Activated CD8-positive, alpha-beta memory T cell treated with anti-CD3 and anti-CD28 coated beads for 1 hour (primary cell): ENCODE measurements at places on chromosomes 3 and 15.

DNA sequence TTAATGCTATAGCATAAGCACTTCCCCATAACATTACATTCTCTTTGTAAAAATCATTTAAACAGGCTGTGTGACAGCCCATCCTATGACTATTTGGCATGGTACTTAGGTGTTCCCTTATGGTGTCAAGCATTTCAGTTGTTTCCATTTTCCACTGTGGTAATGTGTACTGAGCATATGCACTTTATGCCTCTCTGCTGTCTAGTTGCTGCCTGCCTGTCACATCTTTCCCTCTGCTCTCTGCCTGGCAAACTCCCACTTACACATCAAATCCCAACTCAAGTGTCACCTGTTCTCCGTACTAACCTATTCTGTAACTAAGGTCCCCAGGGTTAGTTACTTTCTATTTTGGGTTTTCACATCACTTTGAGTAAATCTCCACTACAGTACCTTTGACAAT lies 84.4 kb upstream of the STRIT1 start:
- DNase-seq: no peak

GRCh38 chr3:69591164-69591736 lies 148.0 kb upstream of the MITF start:
- no peak for DNase-seq

DNA sequence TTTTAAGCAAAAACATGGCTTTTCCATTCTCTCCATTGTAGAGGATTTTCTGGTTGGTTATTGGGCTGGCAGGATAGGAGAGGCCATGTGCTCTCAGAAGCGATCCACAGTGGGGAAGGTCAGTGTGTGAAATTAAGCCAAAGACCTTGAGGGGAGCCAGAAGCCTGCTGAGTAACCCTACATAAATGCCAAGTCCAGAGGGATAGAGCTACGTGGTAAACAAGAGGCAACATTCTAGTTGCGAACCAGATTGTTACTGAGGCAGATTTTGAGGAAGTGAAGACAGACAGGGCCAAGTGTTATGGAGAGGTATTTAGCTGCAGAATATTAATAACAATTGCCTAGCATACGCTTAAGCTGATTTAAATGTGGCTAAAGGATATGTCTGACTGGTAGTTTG lies 592.8 kb upstream of the GBE1 start:
- no peak for DNase-seq

DNA sequence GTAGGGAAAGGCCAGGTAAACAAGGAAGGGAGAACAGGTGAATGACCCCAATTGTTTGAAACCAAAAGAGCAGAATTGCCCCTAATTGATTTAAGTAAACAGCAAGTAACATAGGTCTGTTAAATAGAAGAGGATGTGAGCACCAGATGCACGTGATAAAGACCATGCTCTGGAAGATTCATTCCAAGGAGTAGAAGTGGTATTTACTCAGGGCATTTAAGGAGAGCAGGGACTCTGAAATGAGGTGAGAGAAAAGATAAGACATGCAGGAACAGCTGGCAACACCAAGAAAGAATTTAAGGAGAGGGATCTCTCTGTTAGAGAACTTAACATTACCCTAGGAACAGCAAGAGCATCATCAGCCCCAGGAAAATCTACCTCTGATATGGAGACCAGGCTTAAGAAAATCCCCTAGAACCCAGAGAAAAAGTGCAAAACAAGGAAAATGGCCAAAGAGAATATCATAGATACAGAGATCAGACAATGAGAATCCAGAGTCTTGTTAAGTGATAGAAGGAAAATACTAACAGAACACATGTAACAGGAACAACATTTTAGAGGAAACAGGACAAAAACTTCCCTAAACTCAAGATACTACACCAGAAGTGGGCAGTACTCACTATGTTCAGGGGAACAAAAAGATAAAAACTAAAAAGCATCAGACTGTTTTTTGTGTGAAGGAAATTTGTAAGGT lies 6.4 kb downstream of the NUDT16 start:
- no peak for DNase-seq

DNA sequence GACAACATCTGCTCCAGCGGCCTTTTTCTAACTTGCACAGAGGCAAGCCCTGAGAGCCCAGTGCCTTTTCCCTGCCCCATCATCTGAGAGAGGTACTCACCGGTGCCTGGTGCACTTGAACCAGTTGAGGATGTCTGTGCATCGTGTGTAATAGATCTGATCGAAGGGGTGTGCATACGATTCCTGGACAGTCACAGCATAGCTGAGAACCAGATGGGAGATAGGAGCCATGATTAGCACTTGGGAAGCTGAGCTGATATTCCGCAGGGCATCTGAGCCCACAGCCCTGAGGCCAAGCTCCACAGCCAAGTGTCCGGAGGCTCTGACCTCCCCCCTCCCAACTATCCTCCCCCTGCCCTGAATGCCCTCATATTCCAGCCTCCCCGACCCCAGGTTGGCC lies 129.8 kb downstream of the MEGF11 start:
- no peak for DNase-seq

- no peak for DNase-seq
Measured at GRCh38 chr3:32856355-32856889, 38.6 kb downstream of the TRIM71 start.

DNA sequence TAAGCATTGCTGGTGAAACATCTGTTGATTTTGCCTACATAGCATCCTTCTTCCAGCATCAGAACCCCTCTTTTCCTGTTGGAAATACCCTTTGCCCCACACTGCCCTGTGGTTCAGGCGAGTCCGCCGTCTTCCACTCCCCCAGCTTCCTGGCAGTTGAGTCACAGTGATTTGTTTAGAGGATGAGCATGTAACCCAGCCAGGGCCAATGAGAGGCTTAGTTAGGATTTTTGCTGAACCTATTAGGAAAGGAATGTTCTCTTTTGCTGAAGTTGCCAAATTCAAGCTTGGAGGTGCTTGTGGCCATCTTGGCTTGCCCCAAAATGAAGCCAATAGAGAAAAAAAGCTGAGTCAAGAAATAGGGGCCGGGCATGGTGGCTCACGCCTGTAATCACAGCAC lies 19.0 kb upstream of the MEX3B start:
- DNase-seq: no peak

- no peak for DNase-seq
Measured at GRCh38 chr15:42363942-42364341, 4.6 kb downstream of the CAPN3 start.

GRCh38 chr15:65906396-65906795 lies 37.1 kb downstream of the RAB11A start:
- DNase-seq: no peak

DNA sequence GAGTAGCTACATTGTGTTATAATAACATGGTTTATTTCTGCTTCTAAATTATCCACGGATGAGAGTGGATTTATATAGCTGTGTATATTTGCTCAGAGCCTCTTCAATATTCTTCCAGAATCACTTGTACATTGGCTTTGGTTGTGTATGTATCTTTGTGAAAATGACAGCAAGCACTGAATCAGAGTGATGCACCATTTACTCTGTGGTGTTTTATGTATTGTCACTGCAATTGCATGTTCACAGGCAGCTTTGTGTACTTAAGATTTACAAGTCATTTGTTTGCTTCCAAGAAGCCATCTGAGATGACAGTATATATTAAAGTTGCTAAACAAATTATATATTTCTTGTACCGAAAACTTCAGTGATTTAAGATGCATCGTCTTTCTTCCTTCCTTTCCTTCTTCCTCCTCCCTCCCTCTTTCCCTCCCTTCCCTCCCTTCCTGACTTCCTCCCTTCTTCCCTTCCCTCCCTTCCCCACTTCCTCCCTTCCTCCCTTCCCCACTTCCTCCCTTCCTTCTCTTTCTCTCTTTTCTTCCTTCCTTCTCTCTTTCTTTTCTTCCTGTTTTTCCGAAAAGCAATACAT lies 362.3 kb upstream of the GOLIM4 start:
- no peak for DNase-seq

GRCh38 chr3:29771602-29772001 lies 490.7 kb downstream of the RBMS3 start:
- no peak for DNase-seq

DNA sequence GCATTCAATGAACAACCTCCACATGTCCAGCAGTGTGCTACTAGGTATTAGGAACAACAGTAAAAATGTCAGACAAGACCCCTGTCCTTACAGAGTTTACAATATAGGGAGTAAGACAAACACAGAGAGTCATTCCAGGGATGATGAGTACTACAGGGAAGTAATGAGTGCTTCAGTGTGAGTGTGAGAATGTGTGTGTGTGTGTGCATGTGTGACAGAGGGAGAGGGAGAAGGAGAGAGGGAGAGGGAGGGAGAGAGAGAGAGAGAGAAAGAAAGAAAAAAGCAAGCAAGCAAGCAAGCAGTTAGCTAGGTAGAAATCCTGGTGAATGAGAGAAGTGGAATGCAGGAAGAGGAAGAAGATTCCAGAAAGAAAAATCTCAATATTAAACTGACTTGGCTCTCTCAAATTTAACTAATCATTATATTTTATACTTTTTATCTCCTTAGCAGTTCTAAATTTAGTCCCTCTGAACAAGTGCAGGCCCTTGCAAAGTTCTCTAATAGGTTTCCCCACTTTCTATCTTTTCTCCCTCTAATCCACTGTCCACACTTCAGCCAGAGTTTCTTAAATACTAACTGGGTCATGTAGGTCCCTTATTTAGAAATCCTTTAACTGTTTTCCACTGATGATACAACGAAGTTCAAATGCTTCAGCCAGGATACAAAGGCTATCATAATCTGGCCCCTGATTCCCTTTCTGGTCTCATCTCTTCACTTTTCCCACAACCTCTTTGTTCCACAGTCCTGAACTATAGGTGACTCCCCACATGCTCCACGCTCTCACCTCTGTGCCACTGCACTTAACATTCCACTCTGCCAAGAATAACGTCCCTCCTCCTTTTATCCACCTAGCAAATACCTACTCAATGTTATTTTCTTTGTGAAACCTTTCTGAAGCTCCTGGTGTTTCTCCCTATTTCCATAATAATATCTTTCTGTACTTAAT lies 10.3 kb downstream of the DCBLD2 start:
- no peak for DNase-seq

GRCh38 chr15:33517944-33518343 lies 207.2 kb downstream of the RYR3 start:
- DNase-seq: no peak

DNA sequence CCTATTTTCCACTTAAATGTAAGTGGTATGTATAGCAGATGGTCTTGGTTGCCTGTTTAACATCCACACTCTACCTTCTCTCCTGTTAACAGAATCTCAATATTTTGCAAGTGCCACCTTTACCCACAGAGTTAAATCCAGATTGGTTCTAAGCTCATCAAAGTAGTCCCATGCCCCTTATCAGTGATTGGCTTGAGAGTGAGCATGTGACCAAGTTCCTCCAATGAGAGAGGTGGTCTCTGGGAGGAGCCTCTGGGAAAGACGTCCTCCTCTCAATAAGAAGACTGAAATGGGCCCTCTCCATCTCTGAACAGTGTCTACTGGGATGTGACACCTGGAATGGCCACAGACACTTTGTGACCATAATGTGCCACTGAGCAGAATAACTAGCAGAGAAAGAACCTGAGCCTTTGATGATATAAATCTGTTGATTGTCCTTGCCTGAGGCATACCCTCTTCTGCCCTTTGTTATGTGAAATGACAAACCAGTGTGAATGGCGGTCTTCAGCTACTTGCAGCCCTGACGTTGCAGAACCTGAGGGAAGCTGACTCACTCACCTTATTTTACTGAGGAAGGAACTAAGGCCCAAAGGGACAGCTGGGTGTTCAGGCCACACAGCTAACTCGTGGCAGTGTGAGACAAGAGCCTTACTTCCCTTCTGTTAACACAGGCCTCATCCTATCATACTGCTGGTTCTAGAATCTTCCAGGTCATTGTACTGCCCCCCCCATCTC lies 42.4 kb upstream of the LARS2 start:
- no peak for DNase-seq

DNA sequence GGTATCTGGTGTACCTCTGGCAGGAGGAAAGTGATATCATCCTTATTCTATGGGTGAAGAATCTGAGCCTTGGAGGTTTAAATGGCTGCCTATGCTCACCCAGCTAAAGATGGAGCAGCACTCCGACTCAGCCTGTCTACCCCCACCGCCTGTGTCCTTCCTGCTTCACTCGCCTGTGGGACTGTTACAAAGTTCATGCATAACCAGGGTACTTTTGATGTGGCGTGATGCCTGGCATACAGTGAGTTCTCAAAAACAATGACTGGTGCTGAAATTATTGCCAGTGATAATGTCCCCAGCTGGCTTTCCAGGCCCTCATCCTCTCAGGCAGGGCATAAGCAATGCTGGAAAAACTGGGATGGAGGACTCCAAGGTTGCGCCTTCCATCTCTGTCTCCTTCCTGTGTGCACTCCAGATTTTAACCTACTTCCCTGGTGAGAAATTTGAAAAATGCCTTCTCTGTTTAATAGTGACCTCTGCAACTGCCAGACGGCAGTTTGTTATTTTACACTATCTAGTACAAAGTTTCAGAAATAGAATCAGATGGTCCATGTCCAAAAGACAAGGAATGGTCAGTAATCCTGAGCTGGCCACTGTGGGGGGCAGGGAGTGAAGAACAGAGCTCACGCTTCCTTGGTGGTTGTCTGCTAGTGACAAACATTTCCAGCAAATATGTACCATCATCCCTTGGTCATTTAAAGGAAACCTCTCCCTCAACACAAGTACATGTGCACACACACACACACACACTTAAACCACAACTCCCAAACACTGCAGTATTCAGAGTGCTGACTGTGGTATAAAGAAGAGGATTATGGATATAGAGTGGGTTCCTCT lies 86.5 kb upstream of the NMNAT3 start:
- no peak for DNase-seq

DNA sequence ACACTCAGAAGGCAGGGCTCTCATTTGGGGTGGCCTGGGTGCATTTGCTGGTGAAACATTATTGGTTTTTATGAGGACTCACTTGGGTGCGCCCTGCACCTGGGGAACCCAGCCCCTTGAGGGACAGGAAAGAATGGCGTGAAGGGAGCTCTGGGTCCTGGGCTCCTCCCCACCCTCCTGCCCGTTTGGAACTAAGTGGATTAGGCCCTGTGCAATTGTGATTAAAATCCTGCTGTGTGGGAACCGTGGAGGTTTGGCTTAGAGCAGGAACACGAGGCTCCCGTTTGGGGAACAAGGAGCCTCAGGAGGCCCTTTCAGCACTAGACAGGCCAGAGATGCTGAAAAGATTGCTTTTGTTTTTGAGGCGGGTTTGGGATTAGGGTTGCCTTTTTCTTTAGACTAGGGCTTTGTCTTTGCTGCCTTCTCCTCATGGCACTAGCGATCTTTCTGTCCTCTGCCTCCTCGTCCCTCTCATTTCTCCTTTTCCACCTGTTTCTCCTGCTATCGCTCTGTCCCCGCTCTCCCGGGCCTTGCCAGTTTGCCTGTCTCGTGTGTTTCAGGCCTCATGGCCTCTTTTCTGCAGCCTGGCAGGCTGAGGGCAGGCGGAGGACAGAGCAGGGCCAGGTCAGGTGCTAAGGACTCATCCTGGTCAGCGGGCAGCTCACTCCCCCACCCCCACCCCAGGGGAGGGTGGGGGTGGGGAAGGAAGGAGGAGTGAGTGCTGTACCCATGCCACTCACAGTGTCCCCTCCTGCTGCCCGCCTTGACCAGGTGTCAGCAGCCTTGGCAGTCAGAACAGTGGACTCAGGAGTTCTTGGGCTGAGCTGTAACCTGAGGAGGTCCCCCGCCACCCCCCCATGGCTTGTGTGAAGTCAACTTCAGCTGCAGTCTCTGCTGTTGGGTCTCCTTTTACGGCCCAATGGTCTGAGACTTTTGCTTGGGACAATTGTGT lies 8.6 kb downstream of the MAPKAPK3 start:
- DNase-seq: no peak
